ENCODE measurements at places on chromosomes 12 and 14.

- DNase-seq: no peak
Observed at GRCh38 chr12:92089559-92089958, 56.1 kb downstream of the BTG1 start.

- no peak for DNase-seq
Observed at GRCh38 chr14:97649752-97650151, 852.6 kb downstream of the VRK1 start.

DNA sequence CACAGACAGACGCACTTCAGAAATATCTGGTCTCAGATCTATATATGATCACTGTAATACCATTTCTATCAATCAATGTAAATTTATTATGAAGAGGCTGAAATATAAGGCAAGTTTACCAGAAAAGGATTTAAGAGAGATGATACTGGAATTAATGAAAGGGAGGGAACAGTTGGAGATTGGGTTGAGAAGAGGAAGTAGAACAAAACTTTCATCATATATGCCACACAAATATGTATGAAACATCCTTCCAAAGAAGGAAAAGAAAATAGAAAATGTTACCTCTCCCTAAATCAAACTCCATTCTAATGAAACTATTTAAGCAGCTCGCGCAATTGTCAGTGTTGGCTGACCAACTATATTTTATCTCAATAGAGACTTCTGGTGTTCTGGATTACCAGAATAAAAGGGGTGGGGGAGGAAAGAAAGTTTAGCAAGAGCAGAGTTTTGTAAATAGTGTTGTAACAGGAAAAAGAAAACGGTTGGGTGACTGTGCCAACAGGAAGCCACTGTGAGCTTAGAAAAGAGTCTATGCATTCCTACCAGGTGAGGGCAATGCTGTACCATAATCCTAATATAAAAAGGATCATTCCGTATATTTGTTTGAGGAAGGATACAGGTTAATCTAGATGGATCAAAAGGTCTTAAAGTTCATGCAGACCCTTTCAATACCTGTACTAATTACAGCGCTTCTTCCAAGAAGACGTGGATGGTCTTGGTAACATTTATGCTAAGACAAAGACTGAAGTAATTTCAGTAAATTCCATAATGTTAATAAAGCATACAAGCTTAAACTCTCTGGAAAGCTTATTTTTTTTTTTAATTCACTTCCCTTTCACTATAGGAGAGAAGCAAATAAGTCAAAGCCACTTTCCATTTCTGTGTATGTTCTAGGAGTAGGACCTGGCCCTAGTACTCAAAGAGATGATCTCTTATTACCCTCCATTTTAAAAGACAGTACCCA lies 14.5 kb upstream of the LLPH start:
- DNase-seq: no peak

DNA sequence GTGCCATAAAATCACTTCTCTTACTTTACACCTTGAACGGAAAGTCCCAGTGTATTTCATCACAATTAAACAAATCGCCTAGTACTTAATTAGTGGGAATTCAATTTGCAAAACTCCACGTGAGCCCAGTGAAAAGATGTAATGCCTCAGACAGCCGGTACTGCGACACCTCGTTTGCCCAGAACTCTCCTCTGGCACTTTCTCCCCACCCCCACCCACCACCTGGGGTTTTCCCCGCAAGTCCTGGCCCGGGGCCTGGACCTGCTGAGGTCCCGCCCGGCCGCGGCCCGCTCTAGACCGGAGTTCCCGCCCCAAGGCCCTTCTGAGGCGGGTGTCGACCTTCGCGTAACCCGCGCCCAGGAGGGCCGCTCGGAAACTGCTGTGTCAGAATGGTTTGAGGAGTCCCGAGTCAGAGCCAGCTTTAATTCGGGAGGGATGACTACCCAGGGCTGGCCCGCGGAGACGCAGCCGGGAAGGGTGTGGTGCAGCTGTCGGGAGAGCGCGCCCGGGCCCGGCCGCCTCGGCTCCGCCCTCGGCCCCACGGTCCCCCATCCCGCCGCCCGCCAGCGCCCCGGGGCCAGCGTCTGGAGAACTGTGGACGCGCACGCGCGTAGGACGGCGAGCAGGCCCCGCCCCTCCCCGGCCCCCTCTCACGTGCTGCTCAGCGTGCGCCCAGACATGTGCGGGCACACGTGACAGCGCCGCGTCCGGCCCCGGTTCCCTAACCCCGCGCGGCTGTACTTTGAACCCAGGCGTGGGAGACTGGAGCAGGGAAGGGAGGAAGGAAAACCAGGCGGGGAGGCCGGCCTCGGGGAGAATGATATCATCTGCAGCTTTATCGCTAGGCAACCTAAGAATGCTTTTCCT lies 10.8 kb downstream of the BHLHE41 start:
- DNase-seq: peak; percentile 61

- peak; percentile 39 for DNase-seq
Observed at GRCh38 chr14:31206536-31207286, 882 bp downstream of the HECTD1 start.

DNA sequence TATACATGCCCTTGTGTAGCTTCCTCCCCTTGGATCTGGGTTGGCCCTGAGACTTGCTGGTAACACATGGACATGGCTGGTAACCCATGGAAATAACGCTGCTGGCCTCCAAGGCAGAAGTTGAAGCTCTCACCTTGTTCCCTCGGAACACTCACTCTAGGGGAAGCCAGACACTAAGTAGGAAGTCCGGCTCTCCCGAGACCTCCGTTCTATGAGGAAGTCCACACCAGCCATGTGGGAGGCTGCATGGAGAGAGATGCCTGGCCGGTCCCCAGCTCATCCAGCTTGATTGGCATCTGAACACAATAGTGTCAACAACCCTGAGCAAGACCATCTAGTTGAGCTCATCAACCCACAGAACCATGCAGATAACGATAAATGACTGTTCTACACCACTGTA lies 39.7 kb upstream of the VRK1 start:
- no peak for DNase-seq

DNA sequence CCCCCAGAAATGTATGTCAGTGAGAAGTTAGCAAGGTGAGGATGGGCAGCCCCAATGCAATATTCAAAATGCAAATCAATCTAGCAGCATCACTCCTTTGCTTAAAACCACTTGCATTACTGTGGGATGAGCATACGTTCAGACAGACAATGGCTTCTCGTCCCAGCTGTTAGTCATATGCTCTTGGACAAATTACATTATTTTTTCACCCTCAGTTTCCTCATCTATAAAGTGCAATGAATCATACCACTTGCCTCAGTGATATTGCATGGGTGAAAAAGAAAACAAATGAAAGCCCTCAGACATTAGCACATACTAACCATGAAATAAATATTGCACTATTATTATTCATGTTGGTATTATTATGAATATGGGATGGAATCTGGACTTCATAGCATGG lies 132.3 kb downstream of the C12orf75 start:
- no peak for DNase-seq

DNA sequence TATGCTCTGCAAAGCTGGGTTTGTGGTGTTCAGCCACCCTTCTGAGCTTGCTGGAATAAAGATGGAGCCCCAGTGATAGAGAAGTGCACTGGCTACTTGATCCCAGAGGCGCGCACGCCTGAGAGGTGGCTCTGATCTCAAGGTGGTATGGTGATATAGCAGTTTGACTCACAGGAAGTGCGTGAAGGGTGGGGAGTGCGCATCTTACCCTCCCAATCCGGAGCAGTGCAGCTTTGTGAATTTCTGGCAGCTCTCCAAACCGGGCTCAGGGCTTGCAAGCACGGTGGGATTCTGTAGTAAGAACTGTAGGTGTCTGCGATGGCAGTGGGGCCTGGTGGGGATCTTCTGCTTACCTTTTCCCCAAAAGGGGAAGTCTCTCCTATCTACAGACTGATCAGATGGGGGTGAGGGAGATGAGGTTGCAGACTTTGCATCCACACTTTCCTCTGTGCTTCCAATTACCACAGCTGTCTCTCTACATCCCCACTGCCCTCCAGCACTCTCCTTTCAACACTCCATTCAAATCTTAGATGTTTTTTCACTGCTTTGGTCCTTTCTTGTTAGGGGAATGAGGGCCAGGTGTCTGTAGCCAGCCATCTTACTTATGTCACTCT lies 197.4 kb upstream of the SLC38A2 start:
- DNase-seq: no peak

DNA sequence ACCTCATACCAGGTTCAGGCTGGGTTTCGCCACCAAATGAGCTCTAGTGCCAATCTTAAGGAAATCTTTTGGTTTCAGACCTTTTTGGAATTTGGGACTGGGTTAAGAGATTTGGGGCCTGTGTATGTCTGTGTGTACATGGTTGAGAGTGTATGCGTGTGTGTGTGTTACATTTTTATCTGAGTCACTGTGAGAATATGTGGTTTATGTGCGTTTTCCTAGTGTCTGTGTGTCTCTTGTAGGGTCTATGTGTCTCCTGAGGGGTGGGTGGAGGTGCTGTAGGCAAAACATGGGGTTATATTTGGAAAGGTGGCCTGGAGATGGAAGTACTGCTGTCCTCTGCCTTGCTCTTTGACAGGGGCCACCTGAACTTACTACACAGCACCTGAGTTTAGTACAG lies 17.9 kb downstream of the C12orf43 start:
- DNase-seq: no peak

DNA sequence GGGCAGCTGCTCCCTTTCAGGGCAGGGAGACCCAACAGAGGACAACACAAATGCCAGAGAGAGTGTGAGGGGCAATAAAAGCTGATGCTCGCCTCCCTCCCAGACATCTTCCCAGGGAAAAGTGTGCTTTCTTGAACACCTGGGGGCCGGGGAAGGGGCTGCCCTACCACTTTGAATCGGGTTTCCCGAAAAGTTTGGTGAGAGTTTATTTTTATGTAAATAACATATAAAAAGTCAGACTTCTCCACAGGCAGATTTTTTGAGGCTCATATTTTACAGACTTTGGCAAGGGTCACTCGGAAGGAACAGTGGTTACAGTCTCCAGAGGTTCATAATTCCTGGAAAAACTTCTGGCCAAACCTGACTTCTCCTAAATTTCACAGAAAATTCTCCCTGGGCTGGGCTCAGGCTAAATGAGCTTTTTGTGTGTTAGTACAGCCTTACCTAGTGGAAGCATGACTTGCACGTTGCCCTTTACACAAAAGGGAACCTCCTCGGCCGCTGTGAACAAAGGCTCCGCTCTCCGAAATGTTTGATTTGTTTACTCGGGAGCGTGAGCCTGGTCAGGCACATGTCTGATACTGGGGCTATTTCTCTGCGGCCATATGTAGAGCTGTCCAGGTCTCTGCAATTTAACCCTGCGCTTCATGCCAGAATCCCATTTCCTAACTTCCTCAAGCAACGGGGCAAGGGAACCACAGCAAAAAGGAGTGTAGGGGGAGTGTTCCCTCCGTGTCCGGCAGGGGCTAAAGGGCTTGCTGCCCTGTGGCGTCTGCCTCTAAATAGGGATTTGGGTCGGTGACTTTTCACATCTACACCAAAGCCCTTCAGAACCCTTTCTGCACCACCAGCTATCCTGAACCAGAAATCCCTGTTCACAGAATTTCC lies 3.4 kb downstream of the RTL1 start:
- DNase-seq: no peak

- no peak for DNase-seq
Observed at GRCh38 chr14:65479386-65479785, 66.9 kb downstream of the FUT8 start.

GRCh38 chr12:32273712-32274111 lies 125.6 kb upstream of the FGD4 start:
- peak; percentile 22 for DNase-seq

DNA sequence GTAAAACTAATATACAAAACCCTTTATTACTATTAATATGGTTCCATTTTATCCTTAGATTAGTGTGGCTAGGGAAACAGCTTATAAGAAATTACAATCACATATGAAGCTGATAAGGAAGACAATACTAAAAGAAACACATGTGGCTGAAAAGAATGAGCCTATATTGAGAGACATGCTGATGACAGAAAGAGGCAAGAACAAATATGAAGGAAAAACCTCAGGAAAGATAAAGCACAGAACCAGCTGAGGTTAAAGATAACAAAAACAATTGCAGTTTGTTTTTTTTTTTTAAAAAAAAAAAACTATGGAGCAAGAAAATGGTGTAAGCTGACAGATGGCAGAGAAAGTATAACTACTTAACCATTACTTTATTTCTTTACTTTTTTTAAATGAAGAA lies 69.2 kb upstream of the OSBPL8 start:
- DNase-seq: no peak

DNA sequence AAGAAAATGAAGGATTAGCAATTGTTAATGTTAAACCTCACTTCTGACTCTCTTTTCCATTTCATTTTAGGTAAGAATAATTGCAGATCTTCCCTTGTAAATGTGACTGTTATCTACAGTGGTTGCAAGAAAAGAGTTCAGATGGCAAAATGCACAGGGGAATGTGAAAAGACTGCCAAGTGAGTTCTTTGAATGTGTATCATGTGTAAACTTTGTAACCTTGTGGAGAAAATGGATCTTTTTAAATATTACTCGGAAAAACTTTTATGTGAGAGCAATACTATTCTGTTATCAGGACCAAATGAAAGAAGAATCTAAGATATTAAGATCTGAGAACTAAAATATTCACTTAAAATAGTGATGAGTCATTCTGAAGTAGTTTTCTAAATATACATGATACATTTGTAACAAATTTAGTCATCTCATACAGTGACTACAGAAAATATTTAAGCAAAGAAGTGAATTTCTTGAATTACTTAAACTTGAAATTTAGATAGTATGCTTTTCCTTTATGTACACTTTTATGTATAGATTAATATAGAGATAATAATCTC lies 122.5 kb upstream of the CNTN1 start:
- DNase-seq: no peak

DNA sequence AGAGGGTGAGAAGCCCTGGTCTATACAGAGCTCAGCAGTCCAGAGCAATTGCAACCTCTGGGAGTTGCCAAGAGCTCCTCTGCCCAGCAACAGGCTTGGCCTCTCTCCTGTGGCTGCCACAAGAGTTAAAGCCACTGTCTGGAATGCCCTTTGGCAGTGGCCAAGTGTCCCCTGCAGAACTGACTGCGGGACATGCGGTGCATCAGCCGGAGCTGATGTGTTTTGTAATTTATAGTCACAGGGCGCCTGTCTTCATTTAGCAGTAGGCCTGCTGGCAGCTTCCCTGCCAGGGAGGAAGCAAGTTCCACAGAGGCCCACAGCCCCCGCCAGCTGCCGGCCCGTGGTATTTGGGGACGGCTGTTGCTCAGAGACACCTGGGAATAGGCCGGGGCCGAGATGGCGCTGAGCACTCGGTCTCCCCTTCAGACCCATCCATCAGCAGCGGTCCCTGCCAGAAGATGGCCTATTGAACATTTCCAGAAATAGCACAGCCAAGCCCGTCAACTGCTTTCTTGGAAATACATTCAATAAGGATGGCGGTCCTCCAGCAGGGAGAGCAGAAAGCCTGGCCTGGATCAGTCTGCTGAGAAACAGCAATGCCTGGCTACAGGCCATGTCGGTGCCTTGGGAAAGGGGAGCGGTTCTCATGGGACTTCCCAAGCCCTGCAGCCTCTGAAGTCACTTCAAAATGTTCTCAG lies 217.4 kb downstream of the CRADD start:
- DNase-seq: no peak

DNA sequence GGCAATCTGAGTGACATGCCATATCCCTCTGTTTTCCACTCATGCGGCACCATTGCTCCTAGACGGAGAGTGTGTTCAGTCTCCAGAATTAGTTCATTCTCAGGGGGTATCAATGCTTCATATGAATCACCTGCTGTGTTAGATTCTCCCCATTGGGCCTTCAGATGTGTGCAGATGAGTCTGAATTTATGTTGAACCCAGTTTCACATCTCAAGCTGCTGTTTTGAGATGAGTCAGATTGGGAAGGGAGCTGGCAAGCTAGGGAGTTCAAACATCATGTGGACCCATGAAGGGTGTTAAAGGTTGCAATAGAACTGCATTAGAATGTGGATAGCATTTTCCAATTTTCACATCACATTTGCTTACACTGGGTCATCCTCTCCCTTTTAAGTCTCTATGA lies 46.9 kb upstream of the KCNA1 start:
- DNase-seq: no peak

GRCh38 chr12:52828591-52829021 lies 5.5 kb downstream of the KRT79 start:
- no peak for DNase-seq
